GF-D8 (cell line): ENCODE measurements at places on chromosomes 16 and 17.

GRCh38 chr17:1714980-1715802 is 5.0 kb upstream of the TLCD2 start:
- DNase-seq = no peak

DNA sequence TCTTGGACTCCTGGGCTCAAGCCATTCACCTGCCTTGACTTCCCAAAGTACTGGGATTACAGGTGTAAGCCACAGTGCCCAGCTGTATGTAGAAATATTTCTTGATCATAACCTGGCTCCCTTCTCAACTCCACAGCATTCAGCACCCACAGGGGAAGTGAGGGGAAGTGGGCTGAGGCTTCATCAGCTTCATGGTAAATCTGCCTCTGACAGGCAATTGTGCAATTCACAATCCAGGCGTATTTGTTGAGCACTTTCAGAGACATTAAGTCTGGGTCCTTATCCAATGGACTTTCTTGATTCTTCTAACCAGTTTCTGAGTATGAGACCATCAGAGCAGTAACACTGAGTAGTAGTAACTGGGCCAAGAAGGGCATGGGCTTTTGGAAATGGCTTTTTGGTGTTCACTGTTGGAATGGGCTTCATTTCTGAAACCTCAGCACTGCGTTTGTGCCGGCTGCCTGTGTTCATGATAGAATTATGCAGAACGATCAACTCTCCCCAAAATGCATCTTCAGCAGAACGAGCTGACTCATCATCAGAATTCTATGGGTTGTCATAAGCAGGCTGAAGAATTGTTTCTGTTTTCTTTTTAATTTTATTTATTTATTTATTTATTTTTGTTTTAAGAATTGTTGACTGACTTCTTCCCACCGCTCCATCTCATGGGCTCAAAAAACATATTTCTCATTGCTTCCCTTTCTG is 28.9 kb downstream of the FAM20A start:
- no peak for DNase-seq

GRCh38 chr16:14278749-14279148 is 207.6 kb downstream of the MRTFB start:
- no peak for DNase-seq

DNA sequence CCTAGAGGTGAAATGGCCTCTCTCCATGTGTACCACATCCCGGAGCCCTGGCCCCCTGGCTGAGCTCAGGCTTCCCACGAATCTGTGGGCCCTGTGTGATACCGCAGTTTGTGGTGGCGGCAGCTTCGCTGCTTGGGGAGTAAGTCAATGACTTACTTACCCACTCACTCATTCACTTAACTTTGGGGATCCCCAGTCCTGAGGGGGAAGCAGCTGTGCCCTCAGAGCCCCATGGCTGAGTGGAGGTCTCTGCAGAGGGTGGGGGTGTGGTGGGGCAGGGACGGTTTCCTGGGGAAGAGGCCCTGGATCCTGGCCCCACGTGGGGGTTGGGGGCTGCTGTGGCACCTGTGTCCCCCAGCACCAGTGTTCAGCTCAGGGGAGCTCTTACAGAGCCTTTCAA is 13.2 kb downstream of the KCNJ12 start:
- DNase-seq = no peak

DNA sequence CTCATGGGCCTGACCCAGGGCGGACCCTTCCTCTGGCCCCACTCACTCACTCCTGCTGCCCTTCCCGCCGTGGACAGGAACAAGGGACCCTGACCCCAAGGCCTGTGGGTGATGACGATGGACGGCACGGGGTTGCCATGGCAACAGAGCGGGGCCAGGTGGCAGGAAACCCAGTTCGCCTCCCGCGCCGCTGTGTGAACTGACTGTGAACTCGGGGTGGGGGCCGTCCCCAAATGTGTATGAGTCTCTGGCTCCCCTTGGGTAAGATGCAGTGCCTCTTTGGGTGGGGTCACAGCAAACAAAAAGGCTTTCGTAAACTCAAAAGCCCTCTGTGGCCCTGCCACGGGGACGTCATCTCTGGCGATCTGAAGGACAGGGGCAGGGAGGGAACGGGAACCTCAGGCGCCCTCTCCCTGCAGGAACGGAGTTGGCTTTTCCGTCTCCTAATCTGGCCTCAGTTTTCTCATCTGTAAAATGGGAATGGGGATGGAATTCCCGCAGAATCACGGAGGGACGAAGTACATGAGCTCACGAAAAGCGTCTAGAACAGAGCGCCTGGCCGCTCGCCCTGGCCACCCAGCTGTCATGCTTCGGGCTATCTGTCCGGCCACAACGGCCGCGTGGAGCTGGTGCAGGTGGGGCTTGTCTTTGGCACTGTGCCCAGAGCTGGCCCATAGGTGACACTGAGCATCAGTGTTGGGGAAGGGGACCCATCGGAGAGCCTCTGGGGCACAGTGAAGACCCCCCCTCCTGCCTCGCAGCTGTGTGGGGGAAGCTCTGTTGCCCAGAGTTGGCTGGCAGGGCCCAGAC is 44.9 kb upstream of the PABPN1L start:
- DNase-seq = no peak

DNA sequence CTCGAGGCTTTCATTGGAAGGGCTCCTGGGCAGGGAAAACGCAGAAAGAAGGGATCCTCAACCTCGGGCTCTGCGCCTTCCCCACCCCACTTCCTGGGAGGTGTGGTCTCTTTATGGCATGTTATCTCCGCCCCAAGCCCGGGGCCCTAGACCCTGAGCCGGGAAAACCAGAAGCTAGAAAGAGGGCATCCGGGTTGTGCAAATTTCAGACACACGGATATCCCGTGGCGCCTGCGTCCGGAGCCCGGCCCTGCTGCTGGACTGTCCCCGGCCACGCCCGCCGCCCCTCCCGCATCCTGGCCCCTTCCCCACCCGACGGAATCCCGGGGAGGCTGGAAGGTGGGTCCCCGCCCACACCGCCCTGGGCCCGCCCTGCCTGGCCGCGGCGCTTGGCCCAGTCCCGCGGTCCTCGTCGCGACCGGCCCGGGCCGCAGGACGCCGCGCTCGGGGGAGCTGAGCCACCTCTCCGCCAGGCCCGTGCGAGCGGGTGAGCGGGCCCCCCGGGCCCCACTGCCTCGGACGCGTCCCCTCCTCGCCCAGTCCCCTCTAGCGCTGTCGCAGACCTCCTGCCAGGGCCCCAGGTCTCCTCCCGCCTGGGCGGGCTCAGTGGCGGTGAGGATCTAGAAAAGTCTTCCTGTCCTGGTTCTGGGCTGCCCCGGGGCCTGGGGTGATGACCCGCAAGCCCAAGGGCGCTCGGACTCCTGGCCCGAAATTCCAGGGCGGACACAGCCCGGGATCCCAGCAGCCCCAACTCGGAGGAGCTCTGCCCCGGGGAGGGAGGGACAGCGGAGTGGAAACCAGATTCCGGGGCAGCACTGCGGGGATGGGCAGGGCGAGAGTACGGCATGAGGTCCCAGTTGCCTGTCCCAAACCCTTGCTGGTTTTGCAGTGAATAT is at the start of gene SLC16A5:
TSS of gene SLC16A5 (plus strand) at position 397 of the 896 bp plus-strand sequence. CDS start 5,683 bp downstream, outside the sequence.
- peak; percentile 82 for DNase-seq

DNA sequence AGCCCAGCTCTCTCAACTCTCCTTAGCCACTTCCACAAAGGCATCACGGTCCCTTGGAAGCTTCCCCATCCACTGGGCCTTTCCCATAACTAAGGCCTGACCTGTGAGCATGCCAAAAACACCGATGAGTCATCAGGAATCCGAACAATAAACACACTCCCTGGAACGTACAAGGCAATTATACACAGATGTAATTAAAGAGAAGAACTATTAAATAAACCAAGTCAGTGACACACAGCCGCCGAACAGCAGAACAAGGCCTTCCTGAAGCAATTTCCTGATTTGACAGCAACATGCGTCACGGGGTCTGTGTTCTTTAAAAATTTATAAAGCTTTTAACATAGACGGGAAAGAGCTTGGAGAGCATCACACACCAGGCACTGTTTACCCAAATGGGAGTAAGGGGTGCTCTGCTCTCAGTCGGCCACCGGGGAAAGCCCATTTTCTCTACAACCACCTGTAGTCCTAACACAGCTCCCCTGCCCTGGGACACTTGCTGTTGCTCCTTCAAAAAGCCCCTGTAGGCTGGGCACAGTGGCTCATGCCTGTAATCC is 29.4 kb downstream of the COG7 start:
- no peak for DNase-seq

- DNase-seq = no peak
These were observed 18.4 kb downstream of the KIFC3 start for GRCh38 chr16:57783883-57784282.

GRCh38 chr17:2487306-2487705 is 24.4 kb downstream of the METTL16 start:
- DNase-seq = no peak

- DNase-seq = no peak
These were observed 6.8 kb downstream of the AXIN1 start for GRCh38 chr16:345772-346171.

DNA sequence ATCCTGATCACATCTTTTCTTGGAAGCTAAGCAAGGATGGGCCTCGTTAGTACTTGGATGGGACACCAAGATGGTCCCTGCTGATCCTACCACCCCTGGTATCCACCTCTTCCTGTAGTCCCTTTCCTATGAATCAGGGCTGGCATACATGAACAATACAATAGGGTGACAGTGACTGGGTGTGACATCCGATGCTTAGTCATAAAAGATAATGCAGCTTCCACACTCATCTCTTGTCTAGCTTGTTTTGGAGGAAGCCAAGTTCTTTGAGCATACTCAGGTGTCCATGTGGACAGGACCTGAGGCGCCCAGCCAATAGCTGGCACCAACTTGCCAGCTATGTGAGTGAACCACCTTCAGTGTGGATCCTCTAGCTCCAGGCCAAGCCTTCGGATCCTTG is 62.5 kb upstream of the NFAT5 start:
- DNase-seq = no peak

GRCh38 chr17:80552523-80552922 is 7.9 kb downstream of the RPTOR start:
- DNase-seq = no peak
